ENCODE measurements at places on chromosomes 5 and 9. TPM values are rescaled to one million over a fixed set of nuclear protein-coding genes. Genes with fewer than 3 reads are reported as not detected.

- H3K4me3 ChIP-seq = no peak overlapping the region
- peaks cover 7% of the 10 kb centered on the region for H3K36me3 ChIP-seq
- no peaks in the 10 kb centered on the region for H3K27me3 ChIP-seq
- no peaks in the 10 kb centered on the region for H3K4me1 ChIP-seq
- no peak for DNase-seq
Observed at GRCh38 chr5:98905857-98906688, 22.7 kb downstream of the CHD1 start.

DNA sequence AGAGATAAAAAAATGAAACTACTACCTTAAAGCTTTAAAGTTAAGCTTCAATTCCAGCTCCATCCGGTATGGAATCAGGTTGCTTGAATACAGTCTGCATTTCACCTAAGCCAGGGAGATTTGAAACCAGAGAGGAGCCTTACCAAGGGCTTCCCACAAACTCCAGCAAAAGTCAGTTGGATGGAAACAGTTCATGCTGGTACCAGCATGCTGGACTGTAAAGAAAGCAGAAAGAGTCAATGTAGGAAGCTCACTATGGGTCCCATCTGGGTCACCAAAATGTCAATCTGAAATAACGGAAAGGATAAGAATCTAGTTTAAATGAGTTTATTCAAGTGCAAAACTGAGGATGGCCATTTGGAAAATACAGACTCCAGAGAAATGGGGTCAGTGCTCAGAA, 65.3 kb downstream of the CDO1 start:
- no peaks in the 10 kb centered on the region for H3K36me3 ChIP-seq
- H3K27ac ChIP-seq = no peak overlapping the region
- DNase-seq = no peak
- no peaks in the 10 kb centered on the region for H3K4me1 ChIP-seq
- no peaks in the 10 kb centered on the region for H3K27me3 ChIP-seq

DNA sequence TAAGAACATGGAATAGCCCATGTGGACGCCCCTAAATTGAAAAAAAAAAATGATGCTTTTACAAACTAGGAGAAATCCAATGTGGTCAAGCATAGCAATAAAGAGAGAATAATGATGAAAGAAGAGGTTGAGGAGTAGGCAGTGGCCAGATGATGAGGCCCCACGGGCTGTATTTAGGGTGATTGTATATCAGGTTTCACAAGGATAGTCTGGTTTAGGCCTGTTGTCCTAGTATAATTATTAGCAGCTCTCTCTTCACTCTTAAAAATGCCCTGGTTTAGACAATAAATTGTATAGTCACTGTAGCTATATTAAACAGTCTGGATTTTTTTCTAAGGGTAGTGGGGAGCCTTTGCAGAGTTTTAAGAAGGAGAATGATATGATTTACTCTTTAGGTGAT, 102.4 kb upstream of the PRRC1 start:
- no peak overlapping the region for H3K4me3 ChIP-seq
- DNase-seq = no peak
- no peaks in the 10 kb centered on the region for H3K27me3 ChIP-seq
- H3K27ac ChIP-seq = no peak overlapping the region

DNA sequence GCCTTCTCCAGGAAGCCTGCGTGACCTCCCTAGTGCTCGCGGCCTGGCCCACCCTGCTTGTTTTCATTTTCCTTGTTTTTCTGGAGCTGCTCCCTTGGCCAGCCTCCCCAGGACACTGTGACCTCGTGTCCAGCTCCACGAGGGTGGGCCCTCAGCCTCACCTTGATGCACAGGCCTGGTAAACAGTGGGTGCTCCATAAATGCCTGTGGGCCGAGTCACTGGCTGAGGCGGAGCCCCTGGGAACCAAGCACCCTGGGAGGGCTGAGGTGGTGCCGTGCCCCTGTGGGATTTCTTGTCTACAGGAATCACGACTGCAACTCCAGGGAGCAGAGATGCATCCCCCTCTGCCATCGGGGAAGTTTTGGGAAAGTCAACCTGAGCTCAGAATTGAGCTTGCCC, 17.2 kb downstream of the FAM163B start:
- H3K27ac ChIP-seq = no peak overlapping the region
- H3K36me3 ChIP-seq = no peaks in the 10 kb centered on the region
- H3K27me3 ChIP-seq = no peaks in the 10 kb centered on the region

GRCh38 chr9:120412425-120412951, 167.5 kb downstream of the CDK5RAP2 start:
- no peak overlapping the region for H3K27ac ChIP-seq
- no peaks in the 10 kb centered on the region for H3K27me3 ChIP-seq
- no peaks in the 10 kb centered on the region for H3K4me1 ChIP-seq
- H3K36me3 ChIP-seq = peaks cover 4% of the 10 kb centered on the region
- DNase-seq = no peak
- H3K4me3 ChIP-seq = no peak overlapping the region

GRCh38 chr9:114282104-114282485, 40.8 kb upstream of the ORM1 start:
- no peaks in the 10 kb centered on the region for H3K27me3 ChIP-seq
- H3K4me3 ChIP-seq = no peak overlapping the region
- no peaks in the 10 kb centered on the region for H3K4me1 ChIP-seq
- no peak for DNase-seq
- H3K27ac ChIP-seq = no peak overlapping the region

- no peaks in the 10 kb centered on the region for H3K36me3 ChIP-seq
- no peak for DNase-seq
- no peaks in the 10 kb centered on the region for H3K4me1 ChIP-seq
- no peak overlapping the region for H3K4me3 ChIP-seq
- H3K27ac ChIP-seq = no peak overlapping the region
Observed at GRCh38 chr5:5736007-5736406, 313.5 kb downstream of the ICE1 start.

- H3K4me1 ChIP-seq = no peaks in the 10 kb centered on the region
- DNase-seq = no peak
- H3K4me3 ChIP-seq = no peak overlapping the region
- no peak overlapping the region for H3K27ac ChIP-seq
- H3K36me3 ChIP-seq = no peaks in the 10 kb centered on the region
Observed at GRCh38 chr5:109365653-109366052, 44.1 kb downstream of the PJA2 start.

Gene SLC6A18
- 0.27 TPM for total RNA-seq

Gene LRRC70
- total RNA-seq = 1.0 TPM

Gene SUSD3
- 2.2 TPM for total RNA-seq
